ENCODE measurements at places on chromosomes 6 and 20. TPM values are rescaled to one million over a fixed set of nuclear protein-coding genes. Genes with fewer than 3 reads are reported as not detected.

ENPP5 gene
- total RNA-seq = not detected

YTHDF1 gene
- 33.6 TPM for total RNA-seq

SLC44A4 gene
- total RNA-seq = 734 TPM

OR2B6 gene
- total RNA-seq = not detected

PPP1R16B gene
- 10.1 TPM for total RNA-seq

GRCh38 chr20:20752712-20753111 lies 40.3 kb upstream of the RALGAPA2 start:
- peak overlapping the region; percentile 37 for H3K27ac ChIP-seq
- DNase-seq = no peak
- H3K36me3 ChIP-seq = no peaks in the 10 kb centered on the region
- no peak overlapping the region for H3K4me3 ChIP-seq

LIN28B gene
- total RNA-seq = not detected

FRS3 gene
- total RNA-seq = 3.0 TPM

GRCh38 chr6:87932361-87932760 lies 115.3 kb upstream of the SPACA1 start:
- DNase-seq = no peak
- H3K27ac ChIP-seq = no peak overlapping the region
- H3K36me3 ChIP-seq = no peaks in the 10 kb centered on the region
- no peaks in the 10 kb centered on the region for H3K27me3 ChIP-seq
- no peaks in the 10 kb centered on the region for H3K4me1 ChIP-seq

DNA sequence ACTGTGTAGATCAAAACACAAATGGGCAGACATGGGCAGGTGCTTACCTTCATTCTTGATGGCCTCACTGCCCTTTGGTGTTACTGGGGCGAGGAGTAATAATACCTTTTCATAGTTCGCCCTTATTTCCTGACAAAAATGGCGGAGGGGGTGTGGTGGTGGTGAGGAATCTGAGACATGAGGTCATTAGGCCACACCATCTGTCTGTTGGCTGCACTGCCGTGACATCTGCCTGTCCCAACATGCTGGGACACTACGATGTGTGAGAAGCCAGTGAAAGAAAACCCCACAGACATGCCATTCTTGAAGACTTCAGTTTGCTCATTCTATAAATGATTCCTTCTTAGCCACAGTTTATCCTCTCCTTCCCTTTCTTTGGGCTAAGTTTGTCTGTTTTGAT lies 13.4 kb upstream of the MAPRE1 start:
- no peaks in the 10 kb centered on the region for H3K4me1 ChIP-seq
- DNase-seq = no peak
- no peak overlapping the region for H3K27ac ChIP-seq
- no peaks in the 10 kb centered on the region for H3K27me3 ChIP-seq

IP6K3 gene
- 2.9 TPM for total RNA-seq

DNA sequence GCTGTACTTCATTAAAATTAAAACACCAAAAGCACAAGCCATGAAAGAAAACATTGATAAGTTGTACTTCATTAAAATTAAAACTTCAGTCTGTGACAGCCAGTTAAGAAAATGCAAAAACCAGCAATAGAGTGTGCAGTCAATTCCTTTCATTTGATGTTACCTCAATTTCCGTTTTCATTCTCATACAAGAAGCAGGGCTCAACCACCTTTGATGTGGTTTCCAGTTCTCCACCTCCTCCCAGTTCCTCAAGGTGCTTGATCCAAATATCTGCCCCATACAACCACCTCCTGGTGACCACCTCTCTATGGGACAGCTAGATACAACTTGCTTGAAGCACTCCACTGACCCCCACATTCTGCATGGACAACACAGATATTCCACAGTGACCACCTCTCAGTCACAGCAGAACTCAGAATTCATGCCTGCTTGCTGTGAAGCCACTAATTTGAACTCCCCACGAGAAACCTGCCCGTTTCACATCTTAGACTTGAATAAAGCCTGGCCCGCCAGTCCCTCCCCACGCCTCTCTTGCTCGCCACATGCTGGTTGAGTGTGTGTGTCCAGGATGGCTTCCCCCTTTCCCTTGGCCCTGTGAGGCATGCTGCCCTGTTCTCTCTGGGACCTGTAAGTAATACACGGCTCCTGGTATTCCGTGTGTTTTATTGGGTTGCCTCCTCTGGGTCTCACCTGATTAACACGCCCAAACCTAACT lies 66.1 kb downstream of the FAM50B start:
- H3K4me3 ChIP-seq = no peak overlapping the region
- peaks cover 27% of the 10 kb centered on the region for H3K4me1 ChIP-seq
- DNase-seq = no peak
- no peak overlapping the region for H3K27ac ChIP-seq
- no peaks in the 10 kb centered on the region for H3K36me3 ChIP-seq
- H3K27me3 ChIP-seq = no peaks in the 10 kb centered on the region

DNA sequence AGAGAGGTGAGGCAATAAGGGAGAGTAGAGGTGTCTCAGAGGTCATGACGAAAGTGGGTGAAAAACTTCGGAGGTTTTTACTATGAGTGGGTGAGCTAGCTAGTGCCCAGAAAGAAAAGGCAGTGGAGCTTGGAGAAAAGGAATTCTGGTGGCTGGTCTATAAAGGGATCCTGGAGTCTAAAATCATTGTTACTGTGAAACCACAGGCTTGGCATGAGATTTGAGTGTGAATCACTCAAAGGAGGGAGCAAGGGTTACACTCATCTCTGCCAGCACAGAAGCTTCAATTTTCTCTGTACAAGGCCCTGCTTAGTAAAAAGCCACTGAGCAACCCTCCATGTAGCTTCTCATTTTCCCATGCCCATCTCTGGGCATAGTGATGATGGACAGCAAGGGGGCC lies 47.5 kb downstream of the CD83 start:
- H3K27me3 ChIP-seq = no peaks in the 10 kb centered on the region
- H3K4me3 ChIP-seq = no peak overlapping the region
- no peaks in the 10 kb centered on the region for H3K36me3 ChIP-seq
- H3K4me1 ChIP-seq = no peaks in the 10 kb centered on the region

- no peak overlapping the region for H3K27ac ChIP-seq
- H3K4me3 ChIP-seq = no peak overlapping the region
- H3K36me3 ChIP-seq = no peaks in the 10 kb centered on the region
- DNase-seq = no peak
These were observed 33.9 kb upstream of the TXLNB start for GRCh38 chr6:139325686-139326085.

GRCh38 chr20:51440589-51440988 lies 101.9 kb downstream of the NFATC2 start:
- H3K36me3 ChIP-seq = no peaks in the 10 kb centered on the region
- no peak overlapping the region for H3K4me3 ChIP-seq
- no peaks in the 10 kb centered on the region for H3K27me3 ChIP-seq
- no peak overlapping the region for H3K27ac ChIP-seq
- no peak for DNase-seq

DNA sequence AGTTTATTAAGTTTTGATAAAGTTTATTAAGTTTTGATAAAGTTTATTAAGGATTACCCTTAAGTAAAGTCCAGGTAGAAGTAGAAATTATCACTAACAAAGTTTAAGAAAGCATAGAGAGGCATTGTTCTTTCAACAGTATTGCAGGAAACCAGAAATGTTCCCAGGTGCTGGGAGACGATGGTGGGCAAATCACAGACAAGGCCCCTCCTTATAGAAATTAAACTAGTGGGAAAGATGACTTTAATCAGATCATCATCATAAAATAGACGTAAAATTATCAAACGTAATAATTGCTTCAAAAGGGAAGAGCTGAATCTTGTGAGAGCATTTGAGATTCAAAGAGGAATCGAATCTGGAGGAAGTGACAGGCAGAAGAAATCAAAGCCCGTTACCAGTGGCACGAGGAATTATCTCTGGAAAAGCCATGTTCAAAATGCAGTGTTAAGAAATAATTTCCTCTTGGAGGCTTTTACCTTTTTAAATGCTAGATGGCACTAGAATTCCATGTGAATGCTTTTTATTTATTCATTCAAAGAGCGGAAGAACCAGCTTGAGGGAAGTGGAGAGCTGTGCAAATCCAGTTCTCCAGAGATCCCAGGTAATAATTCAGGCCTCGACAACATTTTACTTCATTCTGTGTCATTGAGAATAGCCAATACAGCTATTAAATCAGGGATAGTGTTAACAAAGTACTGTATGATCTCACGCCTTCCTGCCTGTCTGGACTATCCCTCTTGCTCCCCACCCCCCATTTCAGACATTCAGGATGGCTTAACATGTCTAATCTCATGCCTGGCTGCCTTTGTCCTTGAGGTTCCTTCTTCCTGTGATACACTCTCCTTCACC lies 1.0 kb upstream of the APMAP start:
- no peaks in the 10 kb centered on the region for H3K27me3 ChIP-seq
- DNase-seq = no peak
- no peaks in the 10 kb centered on the region for H3K36me3 ChIP-seq
- peak overlapping the region; percentile 94 for H3K27ac ChIP-seq
- peaks cover 19% of the 10 kb centered on the region for H3K4me1 ChIP-seq

GRCh38 chr20:49851231-49851705 lies 38.6 kb downstream of the SLC9A8 start:
- no peak overlapping the region for H3K4me3 ChIP-seq
- no peaks in the 10 kb centered on the region for H3K4me1 ChIP-seq

DEFB124 gene
- not detected for total RNA-seq

GRCh38 chr20:51315390-51315789 lies 227.1 kb downstream of the NFATC2 start:
- H3K36me3 ChIP-seq = no peaks in the 10 kb centered on the region
- no peaks in the 10 kb centered on the region for H3K27me3 ChIP-seq
- H3K4me1 ChIP-seq = no peaks in the 10 kb centered on the region
- no peak overlapping the region for H3K4me3 ChIP-seq
- no peak for DNase-seq
- no peak overlapping the region for H3K27ac ChIP-seq

ARMH2 gene
- total RNA-seq = not detected

DNA sequence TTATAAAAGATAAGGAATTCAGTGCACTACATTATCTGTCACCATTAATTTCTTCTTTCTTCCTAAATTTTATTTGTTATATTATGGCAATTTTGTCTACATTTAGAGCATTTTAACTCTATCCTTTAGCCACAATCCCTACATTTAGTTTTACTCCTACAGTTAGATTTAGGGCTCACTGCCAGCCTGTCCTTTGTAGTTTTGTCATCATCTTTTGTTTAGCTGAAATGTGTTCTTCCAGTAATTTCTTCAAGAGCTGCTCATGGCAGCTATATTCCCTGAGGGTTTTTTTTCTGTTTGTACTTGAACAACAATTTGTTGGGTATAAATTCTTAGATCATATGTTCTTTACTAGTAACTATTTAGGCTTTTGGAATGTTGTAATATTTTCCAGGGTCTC lies 72.7 kb upstream of the B3GAT2 start:
- no peak for DNase-seq
- H3K4me1 ChIP-seq = no peaks in the 10 kb centered on the region
- no peaks in the 10 kb centered on the region for H3K36me3 ChIP-seq
- H3K27me3 ChIP-seq = no peaks in the 10 kb centered on the region
- H3K4me3 ChIP-seq = no peak overlapping the region

DNA sequence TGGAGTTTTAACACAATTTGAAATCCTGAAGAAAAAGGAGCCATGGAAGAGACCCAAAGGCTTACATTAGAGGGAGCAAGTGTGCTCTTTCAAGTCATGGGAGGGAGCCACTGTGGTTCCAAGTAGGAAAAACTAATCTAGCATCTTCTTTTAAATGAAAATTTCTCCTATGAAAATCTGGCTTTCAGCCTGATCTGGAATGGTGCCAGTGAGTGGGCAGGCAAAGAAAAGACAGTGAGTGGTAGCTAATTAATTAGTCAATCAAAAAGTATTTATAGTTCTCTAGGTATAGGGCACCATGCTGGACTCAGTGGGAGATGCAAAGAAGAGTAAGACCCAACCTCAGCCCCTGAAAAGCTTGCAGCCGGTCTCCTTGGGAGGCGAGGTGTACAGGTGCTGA lies 21.9 kb downstream of the CAP2 start:
- no peak overlapping the region for H3K4me3 ChIP-seq
- no peaks in the 10 kb centered on the region for H3K27me3 ChIP-seq
- H3K36me3 ChIP-seq = no peaks in the 10 kb centered on the region
- no peak for DNase-seq

EPHA7 gene
- total RNA-seq = 22.8 TPM

DNA sequence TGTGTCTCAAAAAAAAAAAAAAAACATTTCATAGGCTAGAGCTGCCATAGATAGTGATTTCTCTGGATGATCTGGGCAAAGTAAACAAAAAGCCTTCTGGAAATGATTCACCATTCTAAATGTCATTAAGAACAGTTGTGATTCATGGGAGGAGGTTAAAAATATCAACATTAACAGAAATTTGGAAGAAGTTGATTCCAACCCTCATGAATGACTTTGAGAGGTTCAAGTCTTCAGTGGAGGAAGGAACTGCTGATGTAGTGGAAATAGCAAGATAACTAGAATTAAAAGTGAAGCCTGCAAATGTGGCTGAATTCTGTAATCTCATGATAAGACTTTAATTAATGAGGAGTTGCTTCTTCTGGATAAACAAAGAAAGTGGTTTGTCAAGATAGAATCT lies 26.8 kb upstream of the MMP24 start:
- no peak overlapping the region for H3K4me3 ChIP-seq
- no peak for DNase-seq
- no peaks in the 10 kb centered on the region for H3K36me3 ChIP-seq
- H3K4me1 ChIP-seq = no peaks in the 10 kb centered on the region
- no peaks in the 10 kb centered on the region for H3K27me3 ChIP-seq

DNA sequence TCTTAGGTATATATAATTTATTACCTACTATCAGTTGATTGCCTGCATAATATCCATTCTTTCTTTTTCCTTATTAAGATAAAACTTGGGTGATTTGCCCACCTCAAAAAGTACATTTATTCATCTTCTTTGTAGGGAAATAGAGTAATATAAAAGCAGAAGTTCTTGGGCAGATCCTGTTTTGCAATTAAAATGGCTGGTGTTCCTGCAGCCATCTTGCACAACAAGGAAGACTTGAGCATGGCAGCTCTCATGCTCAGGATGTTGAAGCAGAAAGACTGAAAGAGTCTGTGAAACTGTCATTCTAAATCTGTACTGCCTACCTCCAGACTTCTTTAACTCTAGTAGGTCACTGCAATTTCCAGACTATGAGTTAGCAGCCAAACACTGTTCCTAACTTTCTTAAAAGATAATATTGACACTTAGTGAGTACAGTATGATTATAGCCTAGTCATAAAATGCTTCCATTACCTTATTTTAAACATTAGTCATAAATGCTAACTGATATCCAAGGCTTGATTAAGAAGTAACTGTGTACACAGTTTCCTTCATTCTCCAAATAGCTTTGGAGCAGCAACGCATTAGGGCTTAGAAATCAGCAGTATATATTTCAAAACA lies 24.6 kb upstream of the HTR1B start:
- no peak overlapping the region for H3K27ac ChIP-seq
- H3K4me1 ChIP-seq = peaks cover 3% of the 10 kb centered on the region
- H3K4me3 ChIP-seq = no peak overlapping the region
- DNase-seq = no peak

- H3K4me3 ChIP-seq = no peak overlapping the region
- no peaks in the 10 kb centered on the region for H3K4me1 ChIP-seq
- no peak for DNase-seq
These were observed 280.5 kb downstream of the SYNE1 start for GRCh38 chr6:152356662-152357061.

ECT2L gene
- total RNA-seq = not detected

GRCh38 chr6:143513410-143513809 lies 1.9 kb upstream of the FUCA2 start:
- H3K27me3 ChIP-seq = no peaks in the 10 kb centered on the region
- no peak overlapping the region for H3K4me3 ChIP-seq
- peak; percentile 65 for DNase-seq
- no peak overlapping the region for H3K27ac ChIP-seq
- no peaks in the 10 kb centered on the region for H3K4me1 ChIP-seq
- H3K36me3 ChIP-seq = no peaks in the 10 kb centered on the region

GRCh38 chr6:88823998-88824397 lies 139.4 kb downstream of the RNGTT start:
- DNase-seq = no peak
- H3K36me3 ChIP-seq = no peaks in the 10 kb centered on the region
- H3K4me3 ChIP-seq = no peak overlapping the region
- H3K4me1 ChIP-seq = no peaks in the 10 kb centered on the region
